CD8-positive, alpha-beta memory T cell (primary cell): ENCODE measurements at places on chromosomes 7 and 10. TPM values are rescaled to one million over a fixed set of nuclear protein-coding genes. Genes with fewer than 3 reads are reported as not detected.

The LOXL4 gene
- 0.43 TPM for polyA plus RNA-seq

DNA sequence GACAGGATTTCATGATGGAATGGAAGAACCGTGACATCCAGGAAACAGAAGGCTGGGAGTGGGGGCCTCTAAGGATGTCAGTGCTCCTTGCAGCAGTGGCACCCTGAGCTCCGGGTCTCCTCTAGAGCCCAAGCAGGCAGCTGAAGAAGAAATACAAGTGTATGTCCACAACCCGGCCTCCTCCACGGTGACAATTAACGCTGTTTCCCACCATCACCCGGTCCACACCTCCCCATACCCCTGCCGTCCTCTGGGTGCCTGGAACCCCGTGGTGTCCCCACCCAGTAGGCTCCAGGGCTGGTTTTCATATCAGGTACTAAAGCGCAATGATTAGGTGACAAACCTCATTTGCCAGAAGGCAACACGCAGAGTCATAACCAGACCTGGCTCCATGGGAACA lies 30.3 kb downstream of the GRID1 start:
- no peaks in the 10 kb centered on the region for H3K4me1 ChIP-seq
- no peak for DNase-seq
- no peaks in the 10 kb centered on the region for H3K27me3 ChIP-seq
- no peak overlapping the region for H3K4me3 ChIP-seq
- no peaks in the 10 kb centered on the region for H3K36me3 ChIP-seq

GRCh38 chr10:92849234-92849525 lies 860 bp downstream of the EXOC6 start:
- DNase-seq = no peak
- peaks cover 13% of the 10 kb centered on the region for H3K4me1 ChIP-seq
- H3K27ac ChIP-seq = peak overlapping the region; percentile 72
- no peaks in the 10 kb centered on the region for H3K36me3 ChIP-seq
- no peaks in the 10 kb centered on the region for H3K27me3 ChIP-seq
- H3K4me3 ChIP-seq = peak overlapping the region; percentile 72

- no peak overlapping the region for H3K27ac ChIP-seq
- H3K27me3 ChIP-seq = no peaks in the 10 kb centered on the region
- no peak overlapping the region for H3K4me3 ChIP-seq
- no peaks in the 10 kb centered on the region for H3K36me3 ChIP-seq
- H3K4me1 ChIP-seq = no peaks in the 10 kb centered on the region
These were observed 92.7 kb downstream of the SEMA3D start for GRCh38 chr7:85094046-85094725.

- DNase-seq = no peak
- H3K4me3 ChIP-seq = no peak overlapping the region
- H3K27me3 ChIP-seq = no peaks in the 10 kb centered on the region
- H3K4me1 ChIP-seq = no peaks in the 10 kb centered on the region
- no peak overlapping the region for H3K27ac ChIP-seq
- peaks cover 4% of the 10 kb centered on the region for H3K36me3 ChIP-seq
These were observed 22.5 kb upstream of the MMP21 start for GRCh38 chr10:125797994-125798662.
